ENCODE measurements at places on chromosomes 5 and 9. TPM values are rescaled to one million over a fixed set of nuclear protein-coding genes. Genes with fewer than 3 reads are reported as not detected.

Gene SNCAIP
- polyA plus RNA-seq, result 7.3 TPM

Gene GRM6
- 0.70 TPM for polyA plus RNA-seq

Gene SLC4A9
- polyA plus RNA-seq, result 0.22 TPM

Gene SPATA31C1
- polyA plus RNA-seq, result 0.18 TPM

Gene HMCN2
- 20.0 TPM for polyA plus RNA-seq
